Left ventricle myocardium inferior (tissue), 1 donor: ENCODE measurements at places on chromosomes 12 and 14. TPM values are rescaled to one million over a fixed set of nuclear protein-coding genes. Genes with fewer than 3 reads are reported as not detected.

The CLEC2B gene
- 4.4 TPM for total RNA-seq

- DNase-seq, result no peak
These were observed 53.4 kb downstream of the HSD17B6 start for GRCh38 chr12:56816491-56816890.

GRCh38 chr12:72502546-72502945, 230.4 kb downstream of the TRHDE start:
- no peak for DNase-seq

- DNase-seq, result no peak
These were observed 11.2 kb upstream of the MAGOHB start for GRCh38 chr12:10624605-10625004.

DNA sequence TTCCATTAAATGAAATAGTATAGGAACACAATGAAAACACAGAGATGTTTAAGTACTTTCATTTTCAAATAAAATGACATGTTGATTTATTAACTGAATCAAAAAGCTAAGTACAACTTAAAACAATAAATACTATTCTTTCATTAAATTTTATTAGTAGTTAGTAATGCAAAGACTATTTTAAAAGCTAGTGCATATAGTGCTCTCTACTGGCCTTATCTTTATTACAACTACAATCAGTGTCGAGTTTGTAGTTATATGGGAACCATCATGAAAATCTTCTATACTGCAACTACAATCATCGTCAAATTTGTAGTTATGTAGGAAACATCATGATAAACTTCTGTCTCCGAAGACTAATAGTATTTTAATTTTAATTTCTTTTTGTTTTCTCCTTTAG, 8.9 kb upstream of the LIN7A start:
- DNase-seq, result no peak
